Stimulated activated CD8-positive, alpha-beta memory T cell treated with anti-CD3 and anti-CD28 coated beads, Interleukin-15, amount 100 ng/mL, for 24 hours (primary cell): ENCODE measurements at places on chromosomes 12 and 14.

- DNase-seq, result no peak
Observed at GRCh38 chr12:132494294-132495164, 4.6 kb downstream of the FBRSL1 start.

- DNase-seq, result no peak
Observed at GRCh38 chr14:100566119-100566518, 21.1 kb downstream of the BEGAIN start.

DNA sequence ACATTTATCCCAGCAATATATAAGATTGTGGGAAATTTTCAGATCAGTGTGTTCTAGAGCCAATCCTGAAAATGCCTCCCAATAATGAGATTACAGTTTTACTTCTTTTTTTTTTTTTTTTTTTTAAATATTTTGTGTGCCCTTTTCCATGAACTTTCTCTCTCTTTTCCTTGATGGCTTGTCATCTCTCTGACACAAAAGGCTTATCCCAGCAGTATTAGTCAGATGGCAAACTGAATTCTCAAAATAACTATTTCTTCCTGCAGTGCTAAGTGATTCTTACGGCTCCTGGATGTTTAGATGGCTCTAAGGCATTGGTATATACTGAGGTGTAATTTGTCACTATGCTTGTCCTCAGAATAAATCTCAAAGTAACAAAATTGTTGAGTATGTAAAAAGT is 86.7 kb downstream of the LRP6 start:
- DNase-seq, result no peak

GRCh38 chr12:15056218-15056617 is 83.4 kb downstream of the PDE6H start:
- no peak for DNase-seq

DNA sequence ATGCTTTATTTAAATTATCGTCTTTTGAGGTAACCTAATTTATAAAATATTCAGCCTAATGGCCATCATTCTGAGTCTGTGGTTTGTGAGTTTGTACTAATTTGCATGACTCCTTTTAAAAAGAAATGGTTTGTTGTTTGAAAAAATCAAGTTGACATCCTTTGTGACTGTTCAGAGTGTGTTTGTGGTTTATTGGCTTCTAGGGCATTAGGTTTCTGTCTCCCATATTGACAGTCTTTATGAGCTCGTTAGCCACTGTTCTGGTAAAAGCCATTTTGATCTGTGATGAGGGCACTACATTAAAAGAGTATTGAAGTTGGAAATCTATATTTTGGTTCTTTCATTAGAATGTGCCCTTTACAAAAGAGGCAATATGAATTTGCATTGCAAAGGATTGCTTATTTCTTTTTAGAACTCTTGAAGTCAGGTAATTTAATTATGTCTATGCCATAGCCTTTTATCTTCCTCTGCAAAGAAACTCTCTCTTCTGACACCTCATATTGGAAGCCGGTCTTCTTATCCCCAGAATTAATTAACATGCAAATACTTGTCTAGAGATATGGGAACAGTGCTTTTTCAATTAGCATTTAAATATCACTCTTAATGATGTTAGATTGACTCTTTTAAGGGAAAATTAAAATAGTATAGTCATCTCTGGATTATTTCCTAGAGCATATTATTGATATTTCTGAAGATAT is 95.0 kb downstream of the CRADD start:
- DNase-seq, result no peak

DNA sequence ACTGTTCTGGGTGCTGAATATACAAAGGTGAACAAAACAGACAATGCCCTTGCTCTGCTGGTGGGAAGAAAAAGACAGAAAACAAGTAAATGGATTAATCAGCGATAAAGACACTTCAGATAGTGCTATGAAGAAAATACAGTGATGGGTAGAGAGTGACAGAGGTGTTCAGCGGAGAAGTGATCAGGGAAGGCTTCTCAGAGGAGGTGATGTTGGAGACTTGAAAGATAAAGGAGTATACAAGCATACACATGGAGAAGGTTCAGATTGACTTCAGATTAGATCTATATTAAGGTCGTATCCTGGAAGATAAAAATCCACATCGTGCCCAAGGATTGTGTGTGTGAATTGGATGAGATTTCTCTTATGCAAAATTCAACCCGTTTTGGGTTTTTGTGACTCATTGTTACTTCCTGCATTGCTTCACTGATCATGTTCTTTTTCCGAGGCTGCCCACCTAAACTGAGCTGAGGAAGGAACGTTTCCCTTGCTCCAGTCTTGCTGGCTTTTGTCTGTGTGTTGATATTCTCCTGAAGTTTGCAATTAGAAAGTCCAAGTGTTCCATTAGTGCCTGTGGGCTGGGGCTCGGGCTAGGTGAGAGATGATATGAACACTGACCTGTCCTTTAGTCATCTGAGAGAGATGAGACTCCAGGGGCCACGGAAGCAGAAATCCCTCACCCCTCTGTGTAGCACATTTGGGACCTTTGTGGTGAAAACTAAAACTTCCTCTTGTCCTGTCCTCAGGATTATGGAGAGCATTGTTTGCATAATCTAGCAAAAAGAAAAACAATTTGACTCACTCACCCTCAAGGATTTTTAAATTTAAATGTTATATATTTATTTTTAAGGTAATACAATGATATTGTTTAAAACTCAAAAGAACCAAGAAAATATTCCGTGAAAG is 27.6 kb downstream of the PLXNC1 start:
- DNase-seq, result no peak

- no peak for DNase-seq
Observed at GRCh38 chr12:50057000-50057841, at the start of gene ASIC1. TSS of gene ASIC1 (plus strand) at chr12:50057596. CDS start at chr12:50058767, 1,171 bp downstream.

GRCh38 chr12:21971344-21971743 is 30.1 kb upstream of the ABCC9 start:
- DNase-seq, result no peak

DNA sequence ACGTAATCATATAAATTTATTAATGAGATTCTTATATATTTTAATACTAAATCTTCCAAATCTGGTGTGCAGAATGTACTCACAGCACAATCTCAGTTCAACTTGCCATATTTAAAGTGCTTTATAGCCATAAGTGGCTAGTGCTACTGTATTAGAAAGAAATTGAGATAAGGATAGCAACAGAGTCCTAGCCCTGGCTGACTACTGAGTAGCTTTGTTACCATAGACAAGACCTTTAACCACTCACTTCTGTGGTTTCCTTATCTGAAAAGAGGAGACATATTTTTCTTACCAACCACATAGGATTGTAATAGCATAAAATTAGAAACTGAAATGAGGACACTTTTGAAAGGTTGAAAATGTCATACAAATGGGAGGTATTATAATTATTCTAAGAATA is 2.0 kb upstream of the CHURC1 start:
- no peak for DNase-seq

DNA sequence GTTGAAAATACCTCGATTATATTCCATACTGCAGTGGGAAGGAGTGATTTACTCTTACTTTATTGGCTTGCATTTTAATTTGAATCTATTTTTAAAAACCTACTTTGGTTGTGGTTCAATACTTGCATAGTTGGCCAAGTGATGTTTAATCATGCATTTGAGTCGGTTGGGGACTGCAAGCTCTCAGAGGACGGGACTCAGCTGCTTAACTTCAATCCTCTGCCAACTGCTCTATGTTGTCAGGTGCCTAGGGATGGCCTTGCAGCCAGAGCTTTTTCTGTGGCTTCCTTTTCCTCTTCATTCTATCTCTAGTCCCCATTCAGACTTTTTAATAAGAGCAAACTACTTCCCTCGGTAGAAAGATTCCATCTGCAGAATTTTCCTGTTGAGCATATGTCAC is 53.4 kb upstream of the KRR1 start:
- no peak for DNase-seq

- DNase-seq, result no peak
Observed at GRCh38 chr14:67942080-67942710, 122.6 kb downstream of the RAD51B start.

DNA sequence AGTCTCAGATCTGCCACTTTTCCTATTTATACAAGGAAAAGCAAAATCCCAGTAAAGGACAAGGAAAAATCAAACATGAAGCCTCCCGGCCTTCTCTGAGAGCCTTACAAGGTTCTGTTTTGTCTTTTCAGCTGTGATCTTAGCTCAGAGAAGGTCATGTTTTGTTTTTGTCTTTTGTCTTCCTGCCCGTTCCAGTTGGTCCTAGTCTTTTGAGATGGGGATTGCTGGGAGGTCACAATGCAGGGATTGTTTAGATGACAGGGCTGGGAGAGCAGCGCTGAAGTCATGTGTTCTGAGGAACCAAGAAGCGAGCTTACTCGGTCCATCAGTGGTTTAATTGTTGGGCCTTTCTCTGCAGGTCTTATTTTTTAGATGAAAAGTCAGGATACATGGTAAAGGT is 6.0 kb downstream of the PLEKHH1 start:
- DNase-seq, result no peak

- DNase-seq, result no peak
Observed at GRCh38 chr12:104788840-104789271, 169.2 kb downstream of the SLC41A2 start.

- DNase-seq, result no peak
Observed at GRCh38 chr14:70858641-70859040, 48.6 kb upstream of the PCNX1 start.

GRCh38 chr14:23695664-23695999 is 59.5 kb downstream of the DHRS2 start:
- no peak for DNase-seq

GRCh38 chr14:60509438-60510253 is 700 bp downstream of the SIX6 start:
- no peak for DNase-seq

DNA sequence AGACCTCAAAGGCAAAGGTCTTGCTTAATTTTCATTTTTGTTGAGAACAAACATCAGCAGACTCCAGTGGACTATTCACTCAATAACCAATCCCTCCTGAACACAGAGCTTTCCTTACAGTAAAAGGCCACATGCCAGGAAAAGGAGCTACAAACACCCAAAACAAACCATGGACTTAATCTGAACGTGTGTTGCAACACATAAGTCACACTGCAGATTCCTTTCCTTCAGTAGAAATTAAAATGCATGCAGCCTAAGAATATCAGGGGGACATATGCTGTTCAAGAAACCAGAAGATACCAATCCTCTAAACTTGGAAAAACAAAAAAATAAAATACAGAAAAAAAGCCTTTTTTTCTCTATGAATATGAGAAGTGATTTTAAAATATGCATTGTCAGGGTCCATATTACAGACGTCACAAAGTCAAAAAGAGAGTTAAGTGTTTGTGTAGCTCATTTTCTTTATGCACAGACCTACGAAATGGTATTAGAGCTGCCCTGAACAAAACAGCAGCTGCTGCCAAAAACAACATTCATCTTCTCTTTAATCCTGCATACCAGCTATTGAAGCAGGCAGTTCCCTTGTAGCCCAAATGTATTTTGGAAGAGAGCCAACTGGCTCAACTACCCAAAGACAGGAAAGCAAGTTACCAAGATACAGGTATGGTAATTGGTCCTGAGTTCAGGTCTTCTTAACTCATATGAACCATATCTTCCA is 26.2 kb downstream of the KITLG start:
- no peak for DNase-seq

DNA sequence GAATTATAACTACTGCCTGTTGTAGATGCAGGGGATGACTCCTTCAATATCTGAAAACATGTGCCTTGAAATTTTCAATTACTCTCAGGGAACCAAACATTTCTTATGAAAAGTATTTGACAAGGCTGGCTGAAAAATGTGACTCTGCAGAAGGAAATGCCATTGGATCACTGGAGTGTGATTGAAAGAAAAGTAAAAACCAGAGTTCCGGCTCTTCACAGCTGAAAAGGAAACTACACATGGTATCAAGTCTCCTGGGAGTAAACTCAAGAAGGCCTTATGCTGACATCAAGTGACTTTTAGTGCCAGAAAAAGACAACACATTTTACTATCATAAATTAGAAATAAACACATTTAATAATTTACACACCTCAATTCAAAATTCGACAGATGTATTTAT is 693.0 kb downstream of the LRFN5 start:
- no peak for DNase-seq

- no peak for DNase-seq
Observed at GRCh38 chr12:122646517-122647217, 56.5 kb downstream of the HCAR2 start.

DNA sequence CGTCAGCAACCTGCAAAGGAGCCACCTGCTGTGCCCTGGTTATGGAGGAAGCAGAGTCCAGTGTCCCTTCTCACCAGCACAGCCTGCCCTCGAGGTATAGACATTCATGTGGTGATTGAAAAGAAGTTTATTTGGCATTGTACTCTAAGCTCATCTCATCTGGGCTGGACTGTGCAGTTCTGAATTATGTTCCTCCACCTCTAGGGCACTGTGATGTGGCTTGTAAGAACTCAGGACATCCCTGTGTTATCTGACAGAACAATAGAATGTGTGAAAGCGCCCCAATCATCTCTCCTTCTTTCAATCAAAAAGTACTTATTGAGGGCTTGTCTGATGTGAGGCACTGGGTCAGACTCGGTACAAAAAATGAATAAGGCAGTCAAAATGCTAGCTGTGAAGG is 140.1 kb downstream of the DHRS2 start:
- DNase-seq, result no peak

DNA sequence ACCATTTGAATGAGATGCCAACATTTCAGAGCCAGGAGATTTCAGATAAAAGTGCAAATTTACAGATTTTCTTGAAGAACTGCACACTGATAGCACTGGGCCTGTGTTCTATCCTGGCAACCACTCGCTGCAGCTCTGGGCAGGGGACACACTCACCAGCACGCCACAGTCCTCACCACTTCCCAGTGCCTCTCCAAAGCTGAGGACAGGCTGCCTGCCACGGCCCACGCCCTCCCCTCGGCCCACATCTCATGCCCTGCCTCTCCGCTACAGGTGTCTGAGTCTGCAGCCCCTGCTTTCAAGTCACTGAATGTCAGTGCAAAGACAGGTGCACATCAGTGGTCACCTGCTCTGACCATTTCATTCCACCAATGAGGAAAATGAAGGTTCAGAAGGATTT is 12.7 kb downstream of the CAMKK2 start:
- DNase-seq, result no peak

GRCh38 chr12:130413909-130414308 is 76.2 kb downstream of the PIWIL1 start:
- DNase-seq, result no peak

- no peak for DNase-seq
Observed at GRCh38 chr14:96399405-96399804, 7.5 kb downstream of the AK7 start.

DNA sequence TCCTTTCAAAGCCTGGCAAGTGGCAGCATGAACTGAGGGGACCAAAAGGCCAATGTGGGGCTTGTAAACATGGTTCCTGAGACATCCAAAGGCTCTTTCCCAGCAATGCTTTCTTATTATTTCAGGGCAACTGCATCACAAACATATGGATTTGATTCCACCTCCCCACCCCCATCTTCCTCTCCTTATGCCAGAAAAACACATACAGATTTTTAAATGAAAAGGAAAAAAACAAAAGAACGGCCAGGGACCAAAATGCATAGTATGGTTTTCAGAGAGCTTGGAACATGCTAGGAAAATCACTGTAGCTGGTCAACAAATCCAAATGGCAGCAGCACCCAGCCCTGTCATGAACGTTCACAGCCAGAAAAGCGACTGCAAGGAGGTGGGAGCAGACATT is 167.6 kb downstream of the ANO2 start:
- no peak for DNase-seq

GRCh38 chr12:572532-572899 is 90.7 kb downstream of the NINJ2 start:
- no peak for DNase-seq
